ENCODE measurements at places on chromosomes 3 and 15. TPM values are rescaled to one million over a fixed set of nuclear protein-coding genes. Genes with fewer than 3 reads are reported as not detected.
A peak's percentile ranks its signal among the peaks of the same experiment; 100 is the strongest.

Gene MESP1
- 19.6 TPM for total RNA-seq

Gene SOX14
- not detected for total RNA-seq

Gene C3orf20
- total RNA-seq: 0.64 TPM

DNA sequence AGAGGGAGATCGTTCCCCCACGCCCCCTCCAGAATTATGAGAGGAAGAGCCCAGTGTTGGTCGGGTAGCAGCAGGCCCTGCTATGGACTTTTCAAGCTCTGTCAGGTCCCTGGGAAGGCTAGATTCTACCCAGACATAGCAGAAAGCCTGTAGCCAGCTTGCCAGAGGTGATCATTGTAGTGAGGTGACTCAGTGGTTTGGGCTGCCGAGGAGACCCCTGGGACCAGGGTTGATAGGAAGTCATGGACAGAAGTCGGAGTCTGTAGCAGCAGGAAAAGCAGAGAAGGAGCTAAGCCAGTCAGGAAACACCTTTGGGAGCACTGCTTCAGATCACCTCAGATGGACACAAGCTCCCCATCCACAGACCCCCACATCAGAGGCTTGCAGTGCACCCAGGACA, 67.7 kb downstream of the CCNL1 start:
- no peak for DNase-seq

Gene PRTG
- total RNA-seq: 4.5 TPM

Gene ACKR2
- total RNA-seq: 2.2 TPM

GRCh38 chr15:64013179-64014062, 32.9 kb downstream of the DAPK2 start:
- DNase-seq: no peak

Gene LRRC31
- not detected for total RNA-seq

DNA sequence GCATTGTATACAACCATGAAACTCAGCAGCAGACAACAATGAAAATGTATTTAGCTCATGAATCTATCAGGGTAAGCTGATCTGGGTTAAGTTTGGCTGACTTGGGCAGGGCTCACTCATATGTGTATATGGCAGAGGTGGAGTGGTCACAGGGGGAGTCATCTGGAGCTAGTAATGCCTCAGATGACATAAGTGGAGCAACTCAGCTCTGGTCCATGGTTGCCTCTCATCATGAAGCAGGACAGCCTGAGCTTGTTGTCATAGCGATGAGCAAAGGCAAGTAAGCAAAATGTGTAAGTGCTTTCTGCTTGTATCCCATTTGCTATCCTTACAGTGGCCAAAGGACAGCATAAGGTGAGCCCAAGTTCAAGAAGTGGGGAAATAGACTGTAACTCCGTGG, 64.5 kb downstream of the ALCAM start:
- no peak for DNase-seq

GRCh38 chr15:76070921-76071635, 11.3 kb downstream of the TMEM266 start:
- no peak for DNase-seq

Gene OIP5
- 0.62 TPM for total RNA-seq

Gene ZNF660
- total RNA-seq: 12.0 TPM

Gene MESP2
- 1.6 TPM for total RNA-seq

DNA sequence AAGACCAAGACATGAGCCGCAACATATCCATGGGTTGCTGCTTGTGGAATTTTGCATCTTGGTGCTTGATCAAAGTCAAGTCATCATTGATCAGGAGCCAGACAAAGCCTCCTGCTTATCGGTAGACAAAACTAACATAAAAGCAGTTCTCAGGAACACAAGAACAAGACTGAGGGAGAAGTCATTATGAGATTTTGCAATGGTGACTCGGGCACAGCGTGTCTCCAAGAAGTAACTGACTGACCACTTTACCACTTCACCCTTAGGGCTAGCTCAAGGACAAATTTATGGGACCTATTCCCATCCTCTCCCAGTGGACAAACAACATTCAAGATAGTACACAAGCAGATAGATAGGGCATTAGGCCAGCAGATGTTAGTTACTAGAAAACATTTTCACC, 68.1 kb upstream of the LIMD1 start:
- no peak for DNase-seq

Gene UBA7
- 18.1 TPM for total RNA-seq

- DNase-seq: no peak
These were observed 4.3 kb downstream of the MECOM start for GRCh38 chr3:169659096-169659819.

GRCh38 chr3:22746221-22746620, 456.9 kb upstream of the UBE2E2 start:
- no peak for DNase-seq

DNA sequence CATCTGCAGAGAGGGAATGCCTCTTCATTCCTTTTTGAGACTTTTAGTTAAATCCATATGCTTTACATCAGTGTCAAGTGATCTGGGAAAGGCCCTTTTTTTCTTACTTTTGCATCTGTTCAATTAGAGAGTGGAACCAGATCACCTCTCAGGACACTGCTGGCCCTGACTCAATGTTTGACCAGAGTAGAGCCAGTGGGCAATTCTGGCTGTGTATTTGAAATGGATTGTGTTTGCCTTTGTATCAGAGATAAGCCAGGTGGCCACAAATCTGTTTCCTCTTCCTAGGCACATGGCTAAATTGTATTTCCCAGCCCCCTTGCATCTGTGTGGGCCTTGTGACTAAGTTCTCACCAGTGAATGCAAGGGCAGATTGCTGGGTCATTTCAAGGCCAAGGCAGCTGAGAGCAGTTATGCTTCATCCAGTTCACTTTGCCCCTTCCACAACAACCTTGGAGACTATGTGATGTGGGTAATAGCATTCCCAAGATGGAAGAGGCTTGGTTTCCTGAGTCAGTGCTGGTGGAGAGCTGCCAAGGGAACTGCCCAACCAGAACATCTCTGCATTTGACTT, 75.6 kb upstream of the CACNA2D3 start:
- DNase-seq: no peak

- DNase-seq: no peak
These were observed 456.6 kb downstream of the SHQ1 start for GRCh38 chr3:72391659-72392058.

Gene UBAP1L
- 34.3 TPM for total RNA-seq

DNA sequence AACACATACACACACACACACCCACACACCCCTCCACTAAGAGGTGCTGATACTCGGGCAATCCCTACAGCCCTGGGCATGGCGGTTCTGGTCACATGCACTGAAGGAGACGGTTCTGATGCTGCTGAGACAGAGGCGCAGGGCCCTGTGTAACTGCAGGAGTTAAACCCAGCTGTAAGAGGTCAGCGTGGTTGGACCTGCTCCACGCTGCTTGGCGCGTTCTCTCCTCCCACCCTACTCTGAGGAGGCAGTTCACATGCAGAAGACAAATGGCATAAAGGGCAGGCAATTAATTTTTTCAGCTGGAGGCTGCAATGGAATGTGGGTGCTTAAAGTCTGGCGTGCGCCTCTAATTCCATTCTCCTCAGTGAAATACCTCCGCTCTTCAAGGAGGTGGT, 35.2 kb downstream of the GRK7 start:
- DNase-seq: no peak

- DNase-seq: no peak
These were observed 8.6 kb downstream of the GLT8D1 start for GRCh38 chr3:52696830-52697631.

DNA sequence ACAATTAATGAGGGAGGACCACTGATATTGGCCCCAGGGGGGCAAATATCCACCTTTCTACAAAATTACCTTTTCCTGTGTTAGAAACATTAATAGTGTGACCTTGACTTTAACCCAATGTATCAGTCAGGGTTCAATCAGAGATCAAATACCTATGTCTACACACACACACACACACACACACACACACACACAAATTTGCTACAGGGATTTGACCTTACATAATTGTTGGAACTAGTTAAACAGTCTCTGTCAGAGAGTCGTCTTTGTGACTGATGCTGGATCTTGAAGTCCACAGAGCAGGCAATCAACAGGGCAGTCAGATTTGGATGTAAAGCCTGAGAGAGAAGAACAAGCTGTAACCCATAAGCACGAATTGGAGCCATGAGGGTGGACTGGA, 32.5 kb downstream of the TM4SF4 start:
- DNase-seq: no peak

DNA sequence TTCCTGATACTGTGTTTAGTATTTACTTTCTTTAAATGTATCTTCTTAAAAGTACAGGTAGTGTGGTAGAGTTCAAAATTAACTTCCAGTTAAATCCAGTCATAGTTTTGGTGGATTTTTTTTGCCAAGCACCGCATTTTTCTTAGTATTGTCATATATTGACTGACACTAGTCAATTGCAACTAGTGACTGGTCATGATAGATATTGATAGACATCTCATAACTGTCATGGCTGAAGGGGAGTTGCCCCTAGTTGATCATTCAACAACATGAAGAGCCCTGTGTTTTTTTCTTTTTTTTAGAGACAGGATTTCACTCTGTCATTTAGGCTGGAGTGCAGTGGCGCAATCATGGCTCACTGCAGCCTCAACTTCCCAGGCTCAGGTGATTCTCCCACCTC, 22.1 kb downstream of the RAB8B start:
- no peak for DNase-seq

DNA sequence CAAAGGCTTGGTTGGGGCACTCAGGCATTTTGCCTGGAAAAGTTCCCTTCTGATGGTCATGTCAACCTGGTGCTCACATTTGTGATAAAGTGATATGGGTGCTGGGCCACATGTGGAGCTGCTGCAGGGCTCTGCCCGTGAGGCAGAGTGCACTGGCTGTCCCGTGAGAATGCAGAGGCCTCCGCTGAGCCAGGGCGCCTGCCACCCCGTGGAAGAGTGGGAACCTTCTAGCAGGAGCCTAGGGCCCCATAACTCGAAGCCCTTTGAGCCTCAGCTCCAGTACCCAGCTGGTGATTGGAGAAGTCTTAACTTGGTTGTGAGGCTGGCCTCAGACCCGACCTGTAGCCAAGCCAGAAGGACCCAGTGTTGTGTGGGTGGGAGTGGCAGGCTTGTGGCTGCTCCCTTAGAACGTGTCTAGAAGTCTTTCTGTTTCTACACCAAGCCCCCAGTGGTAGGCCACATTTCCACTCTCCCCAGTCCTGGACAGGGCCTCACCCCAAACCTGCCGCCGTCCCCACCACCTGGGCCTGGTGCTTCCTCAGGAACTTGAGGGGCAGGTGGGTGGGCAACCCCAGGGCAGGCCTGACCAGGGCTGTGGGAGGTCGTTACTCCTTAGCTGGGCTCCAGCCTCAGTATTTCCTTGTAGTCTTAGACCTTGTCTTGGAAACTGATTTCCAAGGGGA, 19.7 kb downstream of the SEC61A1 start:
- no peak for DNase-seq

GRCh38 chr15:100710222-100710621, 107.8 kb downstream of the ASB7 start:
- DNase-seq: no peak

GRCh38 chr3:37287776-37288175, 113.4 kb upstream of the LRRFIP2 start:
- DNase-seq: no peak

DNA sequence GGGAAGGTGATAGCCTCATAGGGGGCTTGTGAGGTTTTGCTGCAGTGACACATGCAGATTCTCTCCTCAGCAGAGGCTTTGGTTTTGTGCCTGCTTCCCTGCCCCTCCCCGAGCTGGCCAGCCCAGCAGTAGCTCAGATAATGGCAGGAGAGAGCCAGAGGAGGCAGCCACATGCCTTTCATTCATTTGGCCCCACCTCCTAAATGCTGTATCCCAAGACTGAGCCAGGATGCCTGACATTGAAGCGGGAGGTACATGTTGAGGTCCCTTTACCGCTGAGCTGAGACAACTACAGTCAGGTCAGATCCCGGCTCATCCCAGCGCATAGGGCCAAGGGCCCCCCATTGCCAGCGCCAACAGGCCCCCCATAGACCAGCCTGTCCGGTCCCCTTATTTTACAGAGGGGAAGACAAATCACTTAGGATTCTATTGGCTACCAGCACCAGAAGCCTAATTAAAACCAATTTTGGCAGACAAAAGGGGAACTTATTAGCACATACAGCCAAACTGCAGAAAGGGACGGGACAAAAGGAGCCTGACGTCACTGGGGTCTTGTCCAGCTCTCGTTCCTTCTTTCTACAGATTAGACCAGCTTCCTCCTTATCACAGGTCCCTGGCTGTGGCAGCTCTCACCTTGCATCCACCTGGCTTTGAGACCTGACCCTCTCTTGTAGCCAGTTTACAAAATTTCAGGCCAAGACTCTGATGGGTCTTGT, 12.1 kb upstream of the POLG start:
- peak; percentile 47 for DNase-seq

DNA sequence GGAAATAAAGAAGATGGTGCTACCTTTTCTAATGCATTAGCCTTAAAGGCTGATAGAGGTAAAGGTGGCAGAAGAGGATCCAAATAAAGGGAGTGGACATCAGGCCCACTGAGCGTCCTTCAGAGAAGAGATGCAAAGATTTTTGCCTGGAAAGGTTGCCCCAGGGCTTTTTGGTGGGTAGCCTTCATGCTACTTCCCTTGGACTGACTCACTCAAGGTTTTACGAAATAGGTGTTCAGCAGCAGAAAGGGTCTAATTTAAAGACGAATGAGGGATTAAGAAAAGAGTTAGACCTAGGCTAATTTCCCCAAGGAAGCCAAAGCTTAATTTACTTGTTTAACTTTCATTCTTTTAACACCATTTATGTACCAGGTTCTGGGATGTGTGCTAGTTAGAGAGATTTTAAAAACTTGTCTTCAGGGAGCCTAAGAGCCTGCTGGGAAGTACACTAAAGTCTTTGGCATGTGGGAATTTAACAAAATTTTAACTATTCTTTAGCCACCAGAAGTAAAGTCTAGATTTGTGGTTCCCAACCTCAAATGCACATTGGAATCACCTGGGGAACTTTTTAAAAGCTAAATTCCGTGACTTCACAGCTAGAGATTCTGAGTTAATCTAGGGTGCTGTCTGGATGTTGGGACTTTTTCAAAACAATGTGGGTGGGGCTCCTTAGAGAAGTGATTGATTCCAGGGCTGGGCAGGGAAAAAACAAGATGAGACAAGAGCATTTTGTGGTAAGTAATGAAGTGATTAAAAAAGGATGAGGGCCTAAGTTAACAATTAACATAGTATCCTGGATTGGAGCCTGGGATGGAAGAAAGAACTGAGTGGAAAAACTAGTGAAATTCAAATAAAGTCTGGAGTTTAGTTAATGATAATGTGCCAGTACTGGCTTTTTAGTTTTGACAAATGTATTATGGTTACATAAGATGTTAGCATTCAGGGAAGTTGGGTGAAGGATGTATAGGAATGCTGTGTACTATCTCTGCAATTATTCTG, 3.4 kb downstream of the IL20RB start:
- no peak for DNase-seq

- no peak for DNase-seq
These were observed 227.5 kb downstream of the MAGI1 start for GRCh38 chr3:65811086-65811761.

Data from dorsolateral prefrontal cortex (tissue), 122 donors.